Natural killer cell (primary cell): ENCODE measurements at places on chromosomes 5 and 9. TPM values are rescaled to one million over a fixed set of nuclear protein-coding genes. Genes with fewer than 3 reads are reported as not detected.

DNA sequence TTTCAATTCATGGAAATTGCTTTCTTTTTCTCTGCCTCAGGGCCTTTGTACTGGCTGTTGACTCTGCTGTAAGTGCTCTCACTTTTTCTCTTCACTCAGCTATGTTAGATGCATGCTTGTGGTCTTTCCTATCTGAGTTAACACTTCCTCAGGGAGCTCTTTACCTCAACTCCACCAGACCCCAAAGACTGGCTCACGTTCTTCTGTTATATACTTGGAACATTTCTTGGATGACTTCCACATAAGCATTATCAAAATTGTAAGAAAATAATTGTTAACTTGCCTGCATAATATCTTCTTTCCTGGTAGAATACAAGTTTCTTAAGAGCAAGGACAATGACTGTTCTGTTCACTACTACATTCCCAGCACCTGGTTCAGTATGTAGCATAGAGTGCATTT is 455.9 kb downstream of the EBF1 start:
- no peak for DNase-seq

GRCh38 chr5:179494774-179495526 is 55.4 kb upstream of the RUFY1 start:
- DNase-seq: no peak

DNA sequence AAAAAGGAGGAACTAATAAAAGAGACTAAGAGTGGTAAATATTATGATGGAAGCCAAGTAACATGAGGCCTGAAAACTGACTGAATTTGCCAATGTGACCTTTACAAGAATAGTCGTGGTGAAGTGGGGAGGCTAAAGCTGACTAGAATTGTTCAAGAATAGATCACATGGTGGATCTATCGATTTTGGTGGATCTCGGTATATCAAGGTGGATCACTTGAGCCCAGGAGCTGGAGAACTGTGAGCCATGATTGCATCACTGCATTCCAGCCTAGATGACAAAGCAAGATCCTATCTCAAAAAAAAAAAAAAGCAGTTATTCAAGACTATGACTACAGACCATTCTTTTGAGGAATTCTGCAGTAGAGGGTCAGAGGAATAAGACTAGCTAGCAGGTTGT is 15.1 kb downstream of the ERMP1 start:
- no peak for DNase-seq

GRCh38 chr9:36970007-36970888 is 63.8 kb downstream of the PAX5 start:
- no peak for DNase-seq

GRCh38 chr9:90546200-90546599 is 96.4 kb downstream of the DIRAS2 start:
- no peak for DNase-seq

DNA sequence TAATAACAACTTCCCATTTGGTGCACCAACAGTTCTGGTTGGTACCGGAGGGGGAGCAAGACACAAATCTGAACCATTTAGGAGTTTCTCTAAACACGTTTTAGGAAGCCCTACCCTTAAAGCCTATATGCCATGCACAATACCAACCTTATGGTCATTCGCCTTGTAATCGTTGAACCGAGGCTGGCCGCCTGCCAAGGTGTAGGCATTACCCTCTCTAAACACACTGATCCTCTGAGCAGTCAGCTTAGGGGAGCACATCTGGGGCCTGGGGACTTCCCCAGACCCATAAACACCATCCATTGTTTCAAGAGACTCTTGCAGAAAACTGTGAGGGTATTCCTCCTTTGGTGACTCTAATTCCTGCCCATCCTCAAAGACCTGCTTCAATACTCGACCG is 328 bp downstream of the GRXCR2 start:
- DNase-seq: no peak

The TRAF1 gene
- 33.9 TPM for total RNA-seq

The ARID3C gene
- total RNA-seq: 0.24 TPM

The IFNA2 gene
- not detected for total RNA-seq
